ENCODE measurements at places on chromosomes 3 and 15.

DNA sequence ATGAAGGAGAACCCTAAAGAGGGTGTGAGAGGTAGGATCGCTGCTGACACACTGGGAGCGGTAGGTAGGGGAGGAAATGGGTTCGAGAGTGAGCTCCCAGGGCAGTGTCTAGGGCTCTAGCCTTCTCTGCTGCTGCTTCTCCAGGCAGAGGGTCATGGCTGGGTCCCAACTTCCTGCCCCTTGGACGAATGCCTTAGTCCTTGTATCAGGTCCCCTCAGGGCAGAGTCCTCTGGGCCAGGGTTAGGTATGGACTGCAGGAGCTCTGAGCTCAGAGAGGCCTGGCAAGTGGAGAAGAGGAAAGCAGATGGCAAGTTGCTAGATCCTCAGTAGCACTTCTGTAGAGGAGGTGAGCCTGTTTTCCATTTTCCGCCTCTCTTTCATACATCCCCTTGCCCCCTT lies 2.9 kb downstream of the CORO2B start:
- DNase-seq = no peak

DNA sequence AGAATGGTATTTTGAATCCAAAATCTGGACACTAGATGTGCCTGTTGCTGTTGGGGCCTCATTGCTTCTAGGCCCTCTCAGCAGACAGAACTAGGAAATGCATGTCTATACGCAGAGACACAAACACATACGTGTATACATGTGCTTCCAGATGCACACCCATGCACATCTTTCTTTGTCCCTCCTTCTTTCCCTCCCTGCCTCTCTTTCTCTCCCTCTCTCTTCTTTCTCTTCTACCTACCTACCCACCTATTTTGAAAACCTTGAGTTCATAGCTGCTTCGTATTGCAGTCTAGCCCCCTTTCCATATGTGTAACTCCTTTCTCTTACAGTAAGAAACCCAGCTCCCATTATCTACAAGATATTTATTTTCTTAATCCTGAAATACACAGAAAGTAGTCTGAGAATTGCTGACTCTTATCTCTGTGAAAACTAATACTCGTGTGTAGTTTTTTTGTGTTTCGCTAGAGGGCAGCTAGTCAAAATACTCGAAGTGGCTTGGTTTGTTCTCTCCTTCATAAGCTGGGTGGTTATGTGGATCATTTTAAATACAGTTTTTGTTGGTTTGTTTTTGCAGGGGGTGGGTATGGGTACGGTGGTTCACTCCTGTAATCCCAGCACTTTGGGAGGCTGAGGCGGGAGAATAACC lies 18.5 kb downstream of the RPL32 start:
- no peak for DNase-seq

GRCh38 chr3:55604402-55604801 lies 117.3 kb upstream of the WNT5A start:
- DNase-seq = no peak

DNA sequence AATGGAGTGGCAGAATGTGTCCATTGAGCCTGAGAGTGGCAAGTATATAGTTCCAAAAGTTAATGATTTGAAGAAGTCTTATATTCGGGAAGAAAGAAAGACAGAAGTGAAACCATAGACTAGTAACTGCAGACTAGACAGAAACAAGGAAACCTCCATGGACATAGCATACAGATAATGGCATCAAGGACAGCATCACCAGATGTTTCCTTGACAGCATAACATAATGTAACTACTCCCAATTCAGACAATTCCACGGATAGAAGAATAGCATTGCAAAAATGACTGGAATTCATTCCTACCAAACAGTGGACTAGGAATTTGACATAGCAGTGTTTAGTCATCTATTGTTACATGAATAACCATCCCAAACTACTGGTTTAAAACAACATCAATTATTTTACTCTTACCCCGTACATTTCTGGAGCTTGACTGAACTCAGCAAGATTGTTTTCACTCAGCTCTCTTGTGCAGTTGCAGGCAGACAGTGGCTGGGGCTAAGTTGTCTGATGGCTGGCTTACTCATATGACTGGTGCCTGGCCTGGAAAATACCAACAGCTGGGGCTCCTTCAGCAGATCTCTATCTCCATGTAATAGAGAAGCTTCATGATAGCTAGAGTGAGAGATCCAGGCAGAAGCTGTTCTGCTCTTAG lies 109.7 kb upstream of the GADL1 start:
- DNase-seq = no peak

DNA sequence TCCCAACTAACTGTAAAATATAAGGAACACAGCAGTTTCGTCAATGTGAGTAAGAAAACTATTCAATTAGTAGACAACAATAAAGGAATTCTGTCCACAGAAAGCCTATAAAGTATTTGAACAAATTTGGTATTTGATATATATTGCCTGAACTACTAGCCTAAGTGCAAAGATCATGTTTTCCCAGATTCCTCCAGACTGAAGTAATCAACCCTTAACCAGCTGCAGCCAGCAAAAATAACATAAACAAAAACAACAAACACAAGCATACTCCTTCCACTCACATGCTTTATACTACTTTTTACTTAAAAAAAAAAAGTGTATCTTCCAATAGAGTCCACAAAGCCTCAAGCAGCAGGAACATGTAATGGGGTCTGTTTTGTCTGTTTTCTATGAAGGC lies 24.1 kb downstream of the PGBD4 start:
- no peak for DNase-seq

All from activated T-cell treated with anti-CD3 and anti-CD28 coated beads, Interleukin-2, amount 50 U/mL, for 1 hour (primary cell).